Retinal pigment epithelial cell (primary cell): ENCODE measurements at places on chromosomes 4 and X.

GRCh38 chrX:31217084-31217483 is 145.2 kb upstream of the FTHL17 start:
- no peak for DNase-seq

DNA sequence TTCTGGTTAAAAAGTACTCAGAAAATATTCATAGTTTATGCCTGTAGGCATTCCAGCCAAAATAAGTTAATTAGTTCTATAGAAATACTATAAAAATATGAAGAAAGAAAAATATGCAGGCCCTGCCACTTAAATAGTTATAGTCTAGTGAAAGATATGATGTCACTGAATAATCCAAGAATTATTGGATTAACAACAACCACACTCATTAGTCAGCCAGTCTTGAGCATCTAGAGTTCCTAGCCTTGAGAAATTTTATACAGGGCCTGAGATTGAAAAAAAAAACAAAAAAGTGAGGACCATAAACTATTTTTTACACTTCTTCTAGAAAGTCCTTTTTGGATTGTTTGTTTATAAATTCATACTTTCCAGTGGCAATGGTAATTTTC is 823.0 kb downstream of the FAT4 start:
- peak; percentile 60 for DNase-seq

- DNase-seq: no peak
These were observed 65.3 kb downstream of the HPRT1 start for GRCh38 chrX:134525086-134525792.

- DNase-seq: no peak
These were observed 3.1 kb downstream of the MAMLD1 start for GRCh38 chrX:150365990-150366911.

DNA sequence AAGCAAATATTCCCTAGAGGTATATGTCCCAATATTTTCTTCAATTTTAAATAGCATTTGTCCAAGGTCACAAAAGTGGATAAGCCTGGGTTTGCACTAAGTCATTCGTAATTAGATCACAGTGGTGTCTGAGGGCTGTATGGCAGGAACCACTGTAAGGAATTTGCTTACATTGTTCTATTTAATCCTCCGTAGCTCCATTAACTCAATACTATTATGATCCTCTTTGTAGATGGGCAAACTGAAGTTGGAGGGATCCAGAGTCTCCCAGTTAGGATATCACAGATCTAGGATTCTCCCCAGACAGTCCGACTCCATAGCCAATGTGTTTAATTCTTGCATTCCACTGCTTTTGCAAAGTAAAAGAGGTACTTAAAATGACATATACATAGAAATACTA is 242.7 kb upstream of the DCAF8L1 start:
- DNase-seq: no peak

- no peak for DNase-seq
These were observed 77.2 kb downstream of the RASL11B start for GRCh38 chr4:52939325-52939724.

- no peak for DNase-seq
These were observed 13.3 kb downstream of the PARM1 start for GRCh38 chr4:74946196-74946595.

DNA sequence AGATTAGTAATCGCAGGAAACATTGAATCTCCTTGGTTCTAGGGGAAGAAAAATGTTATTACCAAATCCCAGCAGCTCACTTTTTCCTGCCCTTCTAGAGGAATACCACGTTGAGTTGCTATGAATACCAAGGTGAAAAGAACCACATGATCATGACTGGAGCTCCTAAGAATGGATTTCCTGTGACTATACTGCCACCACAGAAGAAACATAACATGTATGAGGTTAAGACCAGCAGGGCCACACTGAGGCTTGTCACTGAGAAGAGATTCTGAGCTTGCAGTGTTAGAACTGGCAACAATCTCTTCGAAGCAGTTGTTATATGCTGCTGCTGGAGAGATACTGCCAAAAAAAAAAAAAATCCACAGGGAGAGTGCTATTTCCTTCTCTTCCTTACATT is 1235.3 kb downstream of the FSTL5 start:
- no peak for DNase-seq

DNA sequence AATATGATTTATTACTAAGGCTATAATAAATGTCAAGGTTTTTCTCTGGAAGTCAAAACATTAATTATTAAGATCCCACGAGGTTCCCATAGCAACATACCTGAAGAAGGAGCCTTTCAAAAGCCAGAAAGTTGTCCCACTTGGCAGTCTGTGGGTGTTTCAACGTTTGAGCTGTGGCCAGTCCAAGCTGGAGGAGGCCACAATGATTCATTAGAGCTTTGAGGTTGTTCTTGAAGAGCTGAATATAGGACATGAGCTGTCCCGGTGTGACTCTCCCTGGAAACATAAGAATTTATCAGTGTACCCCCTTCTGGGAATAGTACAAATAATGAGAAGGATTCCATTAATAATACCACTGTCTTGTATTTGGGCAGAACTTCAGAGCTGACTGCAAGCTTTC is 92.1 kb downstream of the SCFD2 start:
- no peak for DNase-seq

DNA sequence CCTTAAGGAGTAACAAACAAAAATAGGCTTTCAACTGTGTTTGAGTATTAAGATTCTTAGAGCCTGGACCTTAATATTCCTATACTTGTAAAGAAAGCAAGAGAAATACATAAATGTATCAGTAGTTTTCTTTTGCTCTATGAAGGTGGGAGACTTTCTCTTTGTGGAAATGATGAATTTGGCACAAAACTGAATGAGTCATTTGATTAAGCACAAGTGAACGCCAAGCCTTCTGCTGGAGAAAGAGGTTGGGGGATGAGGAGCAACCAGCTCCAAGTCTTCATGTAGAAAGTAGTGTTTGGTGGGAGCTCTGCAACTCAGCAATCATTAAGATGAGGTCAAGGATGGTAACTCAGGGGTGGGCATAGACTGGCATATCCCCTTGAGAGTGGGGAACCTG is 49.6 kb downstream of the MEPE start:
- DNase-seq: no peak

- no peak for DNase-seq
These were observed 192.1 kb downstream of the TBX22 start for GRCh38 chrX:80206647-80207046.

GRCh38 chrX:78329486-78329885 is 2.1 kb upstream of the CYSLTR1 start:
- no peak for DNase-seq

DNA sequence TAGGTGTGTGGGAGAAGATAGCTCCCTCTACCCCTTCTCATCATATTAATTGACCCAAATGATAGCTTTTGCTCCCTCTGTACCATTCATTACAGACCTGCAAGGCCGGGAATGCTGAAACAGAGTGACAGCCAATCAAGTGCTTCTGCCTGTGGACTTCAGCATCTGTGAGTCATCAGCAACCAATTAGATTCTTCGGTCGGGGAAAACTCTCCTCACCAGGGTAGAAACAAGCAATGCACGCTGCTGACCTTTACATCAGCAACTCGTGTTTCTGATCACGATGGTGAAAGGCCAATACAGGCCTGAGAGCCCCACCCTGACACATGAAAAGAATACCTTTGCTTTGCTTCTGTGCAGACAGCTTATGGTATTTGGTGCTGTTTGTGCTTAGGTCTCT is 347.2 kb upstream of the DDX53 start:
- DNase-seq: peak; percentile 62

- DNase-seq: peak; percentile 24
These were observed 34.4 kb downstream of the NFKB1 start for GRCh38 chr4:102535398-102536082.

- no peak for DNase-seq
These were observed 4.9 kb downstream of the SMR3A start for GRCh38 chr4:70365479-70365878.

GRCh38 chr4:174389439-174389838 is 105.7 kb downstream of the CEP44 start:
- DNase-seq: no peak

GRCh38 chr4:183335369-183335940 is 13.2 kb upstream of the CLDN24 start:
- peak; percentile 46 for DNase-seq

- DNase-seq: no peak
These were observed 3.2 kb downstream of the SNX25 start for GRCh38 chr4:185212581-185212980.

DNA sequence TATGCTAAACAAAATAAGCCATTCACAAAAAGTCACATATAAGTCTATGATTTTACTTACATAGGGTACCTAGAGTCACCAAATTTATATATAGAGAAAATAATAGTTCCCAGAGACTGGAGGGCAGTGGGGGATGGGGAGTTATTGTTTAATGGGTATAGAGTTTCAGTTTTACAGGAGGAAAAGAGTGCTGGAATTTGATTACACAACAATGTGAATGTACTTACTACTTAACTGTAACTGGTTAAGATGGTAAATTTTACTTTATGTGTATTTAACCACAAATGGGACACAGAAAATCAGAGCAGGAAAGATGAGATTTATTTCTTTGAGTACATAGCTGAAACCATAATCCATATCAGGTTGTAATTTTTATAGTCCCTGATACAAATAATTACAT is 144.4 kb downstream of the TMA16 start:
- DNase-seq: no peak

DNA sequence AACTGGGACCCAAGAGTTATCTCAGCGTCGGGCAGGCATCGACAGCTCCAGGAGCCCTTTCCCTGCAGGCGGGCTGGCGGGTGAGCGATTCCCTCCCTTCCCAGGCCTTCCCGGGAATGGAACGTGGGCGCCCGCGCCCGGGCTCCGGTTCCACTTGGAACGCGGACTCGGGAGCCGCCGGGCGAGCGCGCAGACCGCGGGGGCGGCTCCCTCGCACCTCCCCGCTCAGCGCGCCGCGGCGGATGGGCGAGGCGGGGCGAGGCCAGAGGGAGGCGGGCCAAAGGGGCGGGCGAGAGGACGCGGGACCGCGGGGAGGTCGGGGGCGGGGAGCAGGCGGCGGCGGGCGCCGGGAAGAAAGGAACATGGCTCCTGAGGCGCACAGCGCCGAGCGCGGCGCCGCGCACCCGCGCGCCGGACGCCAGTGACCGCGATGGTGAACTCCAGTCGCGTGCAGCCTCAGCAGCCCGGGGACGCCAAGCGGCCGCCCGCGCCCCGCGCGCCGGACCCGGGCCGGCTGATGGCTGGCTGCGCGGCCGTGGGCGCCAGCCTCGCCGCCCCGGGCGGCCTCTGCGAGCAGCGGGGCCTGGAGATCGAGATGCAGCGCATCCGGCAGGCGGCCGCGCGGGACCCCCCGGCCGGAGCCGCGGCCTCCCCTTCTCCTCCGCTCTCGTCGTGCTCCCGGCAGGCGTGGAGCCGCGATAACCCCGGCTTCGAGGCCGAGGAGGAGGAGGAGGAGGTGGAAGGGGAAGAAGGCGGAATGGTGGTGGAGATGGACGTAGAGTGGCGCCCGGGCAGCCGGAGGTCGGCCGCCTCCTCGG is at the start of gene PKD2:
Gene PKD2, plus strand, starts transcription at position 332 of the 818 bp plus-strand sequence. Its CDS starts 99 bp downstream, at position 431.
- DNase-seq: no peak

GRCh38 chrX:54529151-54529550 is 868 bp upstream of the GNL3L start:
- no peak for DNase-seq

DNA sequence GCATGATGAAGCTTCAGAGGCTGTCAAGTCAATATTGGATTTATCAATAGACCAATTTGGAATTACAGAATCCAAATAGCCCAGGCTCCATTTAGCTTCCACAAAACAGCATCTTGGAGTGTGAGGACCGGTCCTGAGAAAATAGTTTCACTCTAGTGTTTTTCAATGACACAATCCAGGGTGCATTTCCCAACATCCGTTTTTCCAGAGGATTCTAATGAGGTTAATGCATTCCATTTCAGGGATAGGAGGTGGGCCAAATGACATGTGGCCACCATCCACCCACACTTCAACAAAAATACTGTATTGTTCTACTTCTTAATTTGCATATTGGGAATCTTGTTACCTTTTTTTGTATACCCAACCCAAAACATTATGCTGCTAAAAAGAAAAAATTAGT is 229.8 kb upstream of the LDB2 start:
- DNase-seq: no peak

- no peak for DNase-seq
These were observed 415.0 kb downstream of the BCOR start for GRCh38 chrX:39682778-39683177.

GRCh38 chr4:2320152-2320551 is 58.2 kb upstream of the MXD4 start:
- DNase-seq: no peak

DNA sequence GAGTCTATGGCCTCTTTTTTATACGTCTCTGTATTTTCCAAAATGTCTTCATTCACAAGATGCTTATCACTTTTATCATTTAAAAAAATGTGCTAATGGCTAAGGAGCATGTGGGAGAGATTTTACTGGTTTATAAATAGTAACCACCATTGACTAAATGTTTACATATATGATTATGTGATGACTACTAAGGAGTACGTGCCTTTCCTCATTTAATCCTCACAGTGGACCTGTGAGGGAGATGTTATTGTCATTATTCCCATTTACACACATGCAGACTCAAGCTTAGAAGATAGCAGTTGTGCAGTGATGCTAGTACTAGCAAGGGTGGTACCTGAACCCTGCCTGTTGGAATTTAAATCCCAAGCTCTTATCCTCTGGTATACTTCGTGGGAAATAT is 2.4 kb downstream of the SRD5A3 start:
- no peak for DNase-seq

DNA sequence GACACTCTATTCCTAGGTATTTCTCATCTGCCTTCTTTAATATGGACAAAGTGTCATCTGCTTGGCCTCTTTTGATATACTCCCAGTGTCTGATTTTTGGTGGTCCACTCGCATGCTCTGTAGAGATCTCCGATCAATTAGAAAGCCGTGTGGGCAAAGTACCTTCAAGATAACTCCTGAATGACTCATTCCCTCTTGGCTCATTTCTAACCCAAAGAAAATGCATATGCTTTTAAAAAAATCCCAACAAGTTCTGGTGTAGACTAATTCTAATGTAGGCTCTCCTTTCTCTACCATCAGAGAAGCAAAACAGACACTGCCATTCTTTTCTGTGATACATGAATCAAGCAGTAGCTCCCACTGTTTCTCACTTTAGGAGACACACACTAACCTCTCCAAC is 714.9 kb upstream of the ADGRL3 start:
- DNase-seq: no peak

GRCh38 chr4:120977435-120977997 is 55.0 kb upstream of the PRDM5 start:
- DNase-seq: no peak

GRCh38 chrX:149610511-149610910 is 15.4 kb upstream of the HSFX2 start:
- DNase-seq: no peak

DNA sequence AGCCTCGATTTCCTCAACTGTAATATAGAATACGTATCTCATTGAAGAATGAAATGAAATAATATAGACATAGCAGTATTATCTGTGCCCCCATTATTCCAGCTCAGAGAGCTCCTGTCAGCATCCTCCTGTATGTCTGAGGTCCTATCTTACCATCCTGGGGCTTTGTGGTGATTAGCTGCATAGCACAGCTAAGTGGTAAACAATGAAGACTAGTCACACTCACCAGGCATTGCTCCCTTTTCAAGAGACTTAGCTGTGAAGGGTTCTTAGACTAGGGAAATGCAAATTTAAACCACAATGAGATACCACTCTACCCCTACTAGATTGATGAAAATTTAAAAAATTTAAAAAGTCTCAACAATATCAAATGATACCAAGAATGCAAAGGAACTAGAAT is 172.9 kb downstream of the SLC39A8 start:
- DNase-seq: no peak
